Esophagus squamous epithelium (tissue), 5 donors: ENCODE measurements at places on chromosomes 3 and 15. TPM values are rescaled to one million over a fixed set of nuclear protein-coding genes. Genes with fewer than 3 reads are reported as not detected.

DNA sequence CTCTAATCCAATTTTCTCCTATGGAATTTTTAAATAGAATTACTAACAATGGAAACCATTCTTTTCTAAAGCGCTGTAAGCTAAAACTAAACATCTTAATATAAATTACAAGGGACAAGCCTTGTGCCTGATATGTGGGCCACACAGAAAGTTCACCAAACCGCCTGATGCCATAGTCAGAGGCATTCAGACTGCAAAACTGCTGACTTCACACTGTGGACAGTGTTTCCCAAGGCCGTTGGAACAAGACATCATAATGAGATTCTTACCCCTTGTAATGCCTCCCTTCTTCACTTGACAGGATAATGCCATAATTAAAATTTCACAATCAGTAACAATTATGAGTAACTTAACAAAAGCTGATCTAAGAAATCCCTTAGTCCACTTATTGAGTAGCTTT is 14.9 kb downstream of the SH3GL3 start:
- DNase-seq, result no peak

DNA sequence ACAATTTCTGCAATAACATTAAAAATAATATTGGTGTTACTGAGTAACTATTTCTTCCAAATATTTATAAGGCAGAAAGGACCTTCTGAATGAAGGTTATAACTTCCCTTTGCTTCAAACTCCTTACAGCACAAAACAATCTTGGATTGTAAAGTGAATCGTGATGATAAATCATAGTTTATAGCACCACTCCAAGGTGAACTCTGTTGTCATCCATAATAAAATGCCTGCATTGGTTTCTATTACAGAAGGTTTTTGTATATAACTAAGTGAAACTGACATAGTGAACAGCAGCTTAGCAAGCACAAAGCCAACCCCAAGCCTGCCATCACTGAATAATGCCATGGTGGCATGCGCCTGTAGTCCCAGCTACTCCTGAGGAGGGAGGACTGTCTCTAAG is 86.3 kb downstream of the MME start:
- no peak for DNase-seq

The DOCK3 gene
- total RNA-seq, result 1.7 TPM

The MESP2 gene
- 0.59 TPM for total RNA-seq
